ENCODE measurements at places on chromosomes 4 and X. TPM values are rescaled to one million over a fixed set of nuclear protein-coding genes. Genes with fewer than 3 reads are reported as not detected.

The DCLK2 gene
- total RNA-seq, result 5.7 TPM

- no peaks in the 10 kb centered on the region for H3K36me3 ChIP-seq
- H3K27ac ChIP-seq, result no peak overlapping the region
- no peak for DNase-seq
- no peaks in the 10 kb centered on the region for H3K27me3 ChIP-seq
- no peaks in the 10 kb centered on the region for H3K4me1 ChIP-seq
Observed at GRCh38 chr4:94762326-94762725, 4.6 kb downstream of the BMPR1B start.

GRCh38 chr4:94412658-94413038 lies 39.1 kb upstream of the PDLIM5 start:
- peak overlapping the region; percentile 5 for H3K4me3 ChIP-seq
- DNase-seq, result peak; percentile 13
- no peaks in the 10 kb centered on the region for H3K36me3 ChIP-seq
- H3K27ac ChIP-seq, result no peak overlapping the region
- no peaks in the 10 kb centered on the region for H3K27me3 ChIP-seq
- peaks cover 14% of the 10 kb centered on the region for H3K4me1 ChIP-seq

- DNase-seq, result no peak
- H3K36me3 ChIP-seq, result no peaks in the 10 kb centered on the region
- H3K27me3 ChIP-seq, result no peaks in the 10 kb centered on the region
- H3K4me3 ChIP-seq, result no peak overlapping the region
- H3K27ac ChIP-seq, result no peak overlapping the region
- 0 out of 2 replicates have a peak, but pooled peaks cover 2% of the 10 kb centered on the region for H3K4me1 ChIP-seq
Observed at GRCh38 chr4:40842725-40843423, 93.1 kb downstream of the NSUN7 start.

Data from SJCRH30 (cell line).